D341Med (cell line): ENCODE measurements at places on chromosomes 2 and 18.

- no peak for DNase-seq
Observed at GRCh38 chr2:64629875-64630274, 23.8 kb downstream of the SERTAD2 start.

GRCh38 chr18:59616501-59616900, 80.7 kb downstream of the CCBE1 start:
- no peak for DNase-seq

DNA sequence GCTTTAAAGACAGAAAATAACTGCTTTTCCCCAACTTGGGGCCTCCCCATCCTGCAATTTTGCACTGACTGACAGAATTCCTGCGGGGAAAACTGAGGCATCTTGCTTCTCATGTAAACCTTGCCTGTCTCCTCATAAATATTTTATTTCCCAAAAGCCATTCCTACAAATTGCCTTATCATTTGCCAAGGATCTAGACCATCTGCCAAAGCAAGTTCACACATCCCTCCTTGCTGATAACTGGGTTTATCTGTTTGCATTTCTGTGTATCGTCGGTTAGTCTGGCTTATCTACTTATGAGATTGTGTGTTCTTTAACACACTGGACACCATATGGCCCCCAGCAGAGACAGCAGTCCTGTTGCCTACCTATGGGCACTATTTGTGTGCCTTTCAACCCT, 3.0 kb upstream of the CNGA3 start:
- peak; percentile 39 for DNase-seq

DNA sequence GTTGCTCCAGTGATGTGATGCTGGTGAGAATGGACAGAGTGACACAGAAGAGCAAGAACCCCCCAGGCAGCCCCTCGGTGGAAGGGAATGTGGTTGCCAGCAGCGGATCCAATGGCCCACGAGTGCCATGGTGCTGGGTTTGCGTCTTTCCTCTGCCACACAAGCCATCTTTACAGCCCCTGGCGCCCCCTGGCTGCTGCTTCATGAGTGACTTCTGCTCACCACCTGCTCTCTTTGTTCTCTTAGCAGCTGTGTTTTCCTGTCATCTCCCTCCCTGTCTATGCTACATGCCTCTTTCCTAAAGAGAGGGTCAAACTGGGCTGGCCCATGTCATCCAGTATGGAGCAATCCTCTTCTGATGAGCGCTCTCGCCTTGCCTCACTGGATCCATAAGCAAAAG, 300.0 kb upstream of the SMIM21 start:
- DNase-seq: peak; percentile 75

DNA sequence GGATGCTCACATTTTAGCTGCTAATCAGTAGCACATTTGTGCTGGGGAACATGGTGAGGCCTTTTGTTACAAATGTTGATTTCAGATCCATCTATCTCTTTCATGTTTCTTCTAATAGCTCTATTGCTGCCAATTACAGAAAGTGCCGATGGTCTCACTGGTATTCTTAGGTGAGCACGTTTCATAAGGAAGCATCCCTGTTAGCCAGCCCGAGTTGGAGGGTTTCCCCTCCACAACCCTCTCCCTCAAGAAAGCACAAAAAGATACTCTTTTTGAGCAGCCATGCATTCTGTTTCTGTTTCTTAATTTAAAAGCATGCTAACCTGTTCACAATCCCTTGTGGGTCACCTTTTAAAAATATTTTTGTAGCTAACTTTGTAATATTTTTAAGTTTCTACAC, 30.8 kb upstream of the ST8SIA5 start:
- no peak for DNase-seq
